ENCODE measurements at places on chromosomes 16 and 17.
A peak's percentile ranks its signal among the peaks of the same experiment; 100 is the strongest.

DNA sequence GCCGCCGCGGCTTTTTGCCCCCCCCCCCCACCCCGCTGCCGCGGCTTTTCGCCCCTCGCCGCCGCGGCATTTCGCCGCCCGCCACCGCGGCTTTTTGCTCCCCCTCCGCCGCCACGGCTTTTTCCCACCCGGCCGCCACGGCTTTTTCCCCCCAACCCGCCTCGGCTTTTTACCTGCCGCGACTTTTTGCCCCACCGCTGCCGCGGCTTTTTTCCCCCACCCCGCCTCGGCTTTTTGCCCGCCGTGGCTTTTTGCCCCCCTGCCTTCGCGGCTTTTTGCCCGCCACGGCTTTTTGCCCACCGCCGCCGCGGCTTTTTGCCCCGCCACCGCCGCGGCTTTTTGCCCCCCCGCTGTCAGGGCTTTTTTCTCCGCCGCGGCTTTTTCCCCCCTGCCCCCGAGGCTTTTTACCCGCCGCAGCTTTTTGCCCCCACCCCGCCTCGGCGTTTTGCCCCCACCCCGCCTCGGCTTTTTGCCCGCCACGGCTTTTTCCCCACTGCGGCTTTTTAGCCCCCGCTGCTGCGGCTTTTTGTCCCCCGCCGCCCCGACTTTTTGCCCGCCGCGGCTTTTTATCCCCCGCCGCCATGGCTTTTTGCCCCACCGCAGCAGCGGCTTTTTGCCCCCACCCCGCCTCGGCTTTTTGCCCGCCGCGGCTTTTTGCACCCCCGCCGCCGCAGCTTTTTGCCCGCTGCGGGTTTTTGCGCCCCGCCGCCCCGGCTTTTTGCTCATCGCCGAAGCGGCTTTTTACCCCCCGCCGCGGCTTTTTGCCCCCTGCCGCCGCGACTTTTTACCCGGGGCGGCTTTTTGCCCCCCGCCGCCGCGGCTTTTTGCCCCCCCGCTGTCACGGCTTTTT lies 527.8 kb upstream of the WSB1 start:
- DNase-seq, result no peak

GRCh38 chr17:81489012-81489997 lies 23.3 kb downstream of the ACTG1 start:
- DNase-seq, result no peak

- DNase-seq, result peak; percentile 51
Observed at GRCh38 chr16:11242658-11243057, 13.3 kb downstream of the SOCS1 start.

GRCh38 chr17:2395258-2396181 lies 5.3 kb downstream of the MNT start:
- DNase-seq, result no peak

DNA sequence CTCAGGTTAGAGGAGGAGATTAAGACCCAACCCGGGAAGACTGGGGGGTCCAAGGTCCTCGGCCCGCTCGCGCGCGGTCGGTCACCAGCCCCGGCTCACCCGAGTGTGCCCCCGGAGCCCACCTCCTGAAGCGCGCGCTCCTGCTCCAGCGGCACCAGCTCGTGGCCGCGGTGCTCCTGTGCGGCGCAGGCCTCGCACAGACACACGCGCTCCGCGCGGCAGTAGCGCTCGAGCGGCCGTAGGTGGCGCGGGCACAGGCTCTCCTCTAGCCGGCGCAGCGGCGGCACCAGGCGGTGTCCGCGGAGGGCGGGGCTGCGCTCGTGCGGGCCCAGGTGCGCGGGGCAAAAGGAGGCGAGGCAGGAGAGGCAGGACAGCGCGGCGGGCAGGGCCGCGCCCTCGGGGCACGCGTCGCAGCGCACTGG lies 618 bp downstream of the TRIM47 start:
- DNase-seq, result peak; percentile 21

DNA sequence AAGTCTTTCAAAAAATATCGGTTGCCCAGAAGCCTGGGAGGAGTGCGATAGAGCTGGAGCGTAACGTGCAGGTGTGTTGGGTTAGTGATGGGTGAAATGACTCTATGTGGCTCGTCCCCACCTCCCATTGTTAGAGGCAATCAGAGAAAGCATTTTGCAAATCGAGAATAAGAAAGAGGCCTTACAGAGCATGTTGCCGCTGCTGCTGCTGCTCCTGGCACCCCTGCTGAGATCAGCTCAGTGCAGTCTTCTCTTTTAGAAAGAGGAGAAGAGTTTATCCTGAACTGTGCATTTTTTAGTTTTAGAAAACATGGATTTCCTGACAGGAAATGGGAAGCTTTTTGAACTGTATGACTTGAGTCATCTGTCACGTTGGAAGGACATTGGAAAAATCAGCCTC lies 774.5 kb upstream of the RBFOX1 start:
- DNase-seq, result no peak

GRCh38 chr17:73698966-73699365 lies 54.7 kb upstream of the SDK2 start:
- DNase-seq, result no peak

DNA sequence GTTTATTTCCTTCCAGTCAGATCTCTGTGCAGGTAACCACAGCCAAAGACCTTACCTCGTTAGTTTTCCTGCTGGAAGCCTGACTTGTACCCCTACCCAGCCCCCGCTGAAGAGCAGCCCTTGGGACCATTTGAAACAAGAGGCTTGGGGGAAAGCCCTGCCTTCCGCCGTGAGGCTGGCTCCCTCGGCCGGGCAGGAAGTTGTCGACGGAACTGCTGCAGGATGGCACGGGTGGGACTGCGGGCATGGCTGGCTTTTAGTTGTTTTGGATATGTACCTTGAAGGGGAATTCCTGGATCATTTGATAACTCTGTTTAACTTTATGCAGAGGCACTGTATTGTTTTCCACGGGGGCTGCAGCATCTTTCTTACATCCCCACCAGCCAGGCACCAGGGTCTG lies 49.0 kb upstream of the ENDOV start:
- no peak for DNase-seq

DNA sequence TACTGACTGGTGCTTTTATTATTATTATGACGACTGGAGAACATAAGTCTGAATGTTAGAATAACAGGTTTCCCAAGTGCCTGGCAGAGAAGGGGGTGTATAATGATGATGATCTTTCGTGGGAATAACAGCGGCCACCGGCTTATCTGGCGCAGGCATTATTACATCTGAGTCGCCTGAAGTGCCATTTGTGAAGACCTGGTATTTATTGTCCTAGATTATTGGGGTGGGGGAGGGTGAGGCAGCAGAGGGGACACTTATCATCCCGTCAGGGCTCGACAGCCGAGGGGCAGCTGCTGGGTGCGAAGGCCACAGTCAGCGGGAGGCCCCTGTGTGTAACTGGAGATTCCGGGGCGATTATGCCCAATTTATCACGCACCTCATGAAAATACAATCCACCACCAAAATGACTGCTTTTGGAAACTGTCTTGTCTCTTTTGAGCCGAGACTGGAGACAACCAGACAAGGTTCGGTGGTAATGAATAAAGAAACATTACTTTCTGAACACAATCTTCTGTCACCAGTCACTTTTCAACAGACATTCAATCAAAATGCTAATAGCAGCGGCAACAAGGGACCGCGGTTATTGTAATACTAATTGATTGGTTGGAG lies 199.3 kb downstream of the CCDC182 start:
- no peak for DNase-seq

GRCh38 chr17:27449541-27449940 lies 6.7 kb upstream of the KSR1 start:
- DNase-seq, result no peak

DNA sequence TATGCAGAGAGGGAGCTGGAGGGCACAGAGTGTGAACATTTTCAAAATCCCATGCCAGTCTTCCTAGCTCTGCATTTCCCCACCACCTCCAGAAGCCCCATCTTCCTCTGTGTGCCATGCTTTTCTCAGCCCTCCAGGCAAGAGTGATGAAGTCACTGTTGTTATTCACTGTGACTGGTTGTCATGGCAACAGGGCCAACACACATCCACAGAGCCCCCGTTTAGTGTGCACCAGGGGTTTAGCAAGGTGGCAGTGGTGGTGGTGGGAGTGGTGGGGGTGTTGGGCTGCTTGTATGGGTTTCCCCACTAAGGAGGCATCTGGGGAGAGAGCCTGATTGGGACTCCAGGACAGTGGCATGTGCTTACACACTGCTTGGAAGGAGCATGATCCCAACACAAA lies 309.9 kb upstream of the ASIC2 start:
- DNase-seq, result no peak

- no peak for DNase-seq
Observed at GRCh38 chr17:6996256-6997011, 585 bp downstream of the ALOX12 start.

GRCh38 chr17:36550491-36551417 lies 6.0 kb downstream of the GGNBP2 start:
- DNase-seq, result no peak

DNA sequence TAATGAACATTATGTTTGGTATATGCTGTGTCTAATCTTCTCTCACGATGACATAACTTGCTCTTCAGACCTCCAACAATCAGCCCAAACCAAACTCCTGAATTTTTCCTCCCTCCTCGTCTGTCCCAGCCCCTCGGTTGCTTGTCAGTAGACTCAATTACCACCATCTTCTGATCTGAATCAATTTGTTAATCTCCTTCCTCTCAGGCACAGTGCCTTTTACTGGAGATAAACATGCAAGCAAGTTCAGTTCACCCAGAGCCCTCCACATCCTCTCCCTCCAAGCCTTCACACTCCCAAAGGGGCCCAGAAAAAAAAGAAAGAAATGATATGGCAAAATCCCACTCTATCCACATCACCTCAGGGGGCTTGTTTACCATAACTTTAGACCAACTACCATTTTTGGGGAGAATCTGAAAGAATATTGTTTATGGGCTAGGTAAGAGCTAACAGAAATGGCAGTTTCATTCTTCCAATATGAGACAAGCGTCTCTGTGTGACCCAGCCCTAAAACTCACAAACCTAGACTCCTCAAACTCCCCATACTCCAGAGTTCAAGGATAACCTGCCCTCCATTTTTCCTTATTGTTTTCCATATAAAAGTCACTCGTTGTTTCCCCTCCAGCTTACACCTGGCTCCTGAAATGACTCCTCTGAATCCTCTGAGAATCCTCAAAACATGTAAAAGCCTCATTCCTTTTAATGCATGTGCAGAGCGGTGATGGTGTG lies 1.5 kb downstream of the TEX2 start:
- DNase-seq, result no peak

- DNase-seq, result no peak
Observed at GRCh38 chr16:87352818-87353217, 30.8 kb downstream of the FBXO31 start.

DNA sequence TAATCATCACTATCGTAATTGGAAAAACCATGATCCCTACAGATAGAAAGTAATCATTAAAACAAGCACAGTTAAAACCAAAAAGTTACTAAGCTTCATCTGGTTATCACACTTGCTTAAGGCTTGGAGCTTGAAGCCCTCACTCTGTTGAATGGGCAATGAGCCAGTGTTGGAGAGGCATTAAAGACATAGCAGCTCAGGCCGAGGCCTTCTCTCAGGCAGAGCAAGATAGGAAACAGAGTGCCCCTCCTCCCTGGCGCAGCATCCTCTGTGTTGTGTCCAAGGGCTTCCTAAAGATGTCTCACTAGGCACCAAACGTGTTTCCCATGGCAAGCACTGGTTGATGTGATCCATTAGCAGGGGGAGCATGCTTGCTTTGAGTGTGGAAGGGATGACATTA lies 34.9 kb upstream of the LGALS9 start:
- DNase-seq, result no peak

DNA sequence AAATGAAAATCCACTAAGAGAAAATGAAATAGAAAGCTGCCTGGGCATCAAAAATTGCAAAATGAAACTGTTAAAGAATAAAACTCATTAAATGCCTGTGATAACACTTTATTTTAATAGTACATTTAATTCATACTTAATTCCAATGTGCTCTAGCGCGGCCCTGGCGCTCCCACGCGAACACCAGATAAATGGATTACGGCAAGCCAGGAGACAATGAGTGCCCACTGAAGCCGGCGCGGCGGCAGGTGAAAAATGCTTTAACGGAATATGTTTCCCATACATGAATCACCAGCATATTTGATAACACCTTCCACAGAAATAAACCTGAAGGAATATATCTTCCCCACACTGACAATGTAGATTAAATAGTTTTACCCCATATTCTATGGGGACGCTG lies 245.5 kb downstream of the RBFOX3 start:
- DNase-seq, result no peak

DNA sequence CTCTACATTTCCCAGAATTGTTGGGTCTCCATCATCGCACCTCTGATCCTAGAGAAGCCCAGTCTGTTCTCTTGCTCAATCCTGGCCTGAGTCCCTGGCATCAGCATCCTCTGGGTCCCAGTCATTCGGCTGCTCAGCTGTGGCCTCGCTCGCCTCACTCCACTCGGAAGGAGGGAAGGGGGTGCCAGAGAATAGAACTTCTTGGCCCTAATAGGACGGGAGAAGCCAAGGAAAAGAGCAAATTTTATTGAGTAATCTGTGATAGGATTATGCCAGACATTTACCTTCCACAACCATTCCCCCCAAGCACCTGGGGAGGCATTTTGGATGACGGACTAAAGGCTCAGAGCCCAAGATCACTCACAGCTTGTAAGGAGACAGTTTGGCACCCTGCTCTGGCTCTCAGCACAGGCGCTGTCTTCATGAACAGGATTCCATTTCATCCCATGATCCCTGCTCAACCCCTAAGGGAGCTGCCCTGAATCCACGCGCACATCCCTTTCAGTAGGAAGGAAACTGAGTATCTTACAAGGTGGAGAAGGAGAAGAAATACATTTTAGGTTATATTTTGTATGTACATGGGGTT lies 498 bp upstream of the CLEC10A start:
- DNase-seq, result no peak

- peak; percentile 91 for DNase-seq
Observed at GRCh38 chr17:19992803-19993713, 15.4 kb upstream of the AKAP10 start.

DNA sequence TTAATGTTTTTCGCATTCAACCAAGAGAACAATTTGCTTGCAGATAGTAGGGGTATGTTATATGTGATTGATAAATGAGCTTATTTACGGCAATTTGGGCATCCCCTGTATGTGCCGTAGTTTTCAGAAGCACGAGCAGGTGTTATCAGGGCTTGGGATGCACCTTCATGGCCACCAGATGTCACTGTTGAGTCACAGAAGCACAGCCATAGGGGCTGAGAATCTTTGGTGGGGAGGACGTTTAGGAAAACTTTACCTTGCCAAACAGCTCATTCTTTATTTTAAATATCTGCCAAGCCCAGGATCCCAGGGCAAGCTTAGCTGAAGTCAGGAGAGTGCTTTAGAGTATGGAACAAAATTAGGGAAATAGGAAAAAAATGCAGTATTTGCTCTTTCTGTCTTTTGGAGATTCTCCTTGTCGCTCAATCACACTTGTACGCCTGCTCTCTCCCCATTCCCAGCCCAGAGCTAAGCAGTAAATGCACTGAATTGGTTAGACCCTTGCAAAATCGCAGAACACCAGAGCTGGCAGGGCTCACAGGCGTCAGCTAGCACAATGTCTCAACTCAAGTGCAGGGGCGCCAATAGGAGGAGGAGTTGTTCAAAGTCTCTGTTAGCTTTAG lies 93.6 kb upstream of the MPHOSPH6 start:
- peak; percentile 1 for DNase-seq

- DNase-seq, result no peak
Observed at GRCh38 chr17:55487695-55488432, 23.4 kb downstream of the SMIM36 start.

DNA sequence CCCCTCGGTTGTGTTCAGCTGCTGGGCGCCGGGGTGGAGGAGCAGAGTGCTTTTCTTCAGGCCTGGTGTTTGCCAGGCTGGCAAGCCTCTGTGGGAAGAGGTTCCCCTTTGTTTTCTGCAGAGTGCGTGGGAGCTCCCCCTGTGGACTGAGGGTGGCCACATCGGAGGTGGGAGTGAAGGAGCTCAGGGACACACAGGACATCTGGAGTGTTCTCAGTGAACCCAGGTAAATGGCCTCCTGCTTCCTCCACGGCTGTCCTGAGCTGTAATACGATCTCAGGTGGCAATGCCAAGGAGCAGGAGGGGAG lies 39.2 kb upstream of the IRF8 start:
- no peak for DNase-seq

All from NCI-H1694 treated with DMSO at 0.1 percent for 48 hours (cell line).